NCI-H1417 (cell line): ENCODE measurements at places on chromosomes 5 and 9.
A peak's percentile ranks its signal among the peaks of the same experiment; 100 is the strongest.

GRCh38 chr5:170495825-170496661 is 7.8 kb upstream of the KCNIP1 start:
- no peak for DNase-seq

- DNase-seq, result peak; percentile 80
These were observed 395.7 kb downstream of the TMEM161B start for GRCh38 chr5:87872986-87873385.

- no peak for DNase-seq
These were observed 35.6 kb downstream of the ERGIC1 start for GRCh38 chr5:172869691-172870090.

DNA sequence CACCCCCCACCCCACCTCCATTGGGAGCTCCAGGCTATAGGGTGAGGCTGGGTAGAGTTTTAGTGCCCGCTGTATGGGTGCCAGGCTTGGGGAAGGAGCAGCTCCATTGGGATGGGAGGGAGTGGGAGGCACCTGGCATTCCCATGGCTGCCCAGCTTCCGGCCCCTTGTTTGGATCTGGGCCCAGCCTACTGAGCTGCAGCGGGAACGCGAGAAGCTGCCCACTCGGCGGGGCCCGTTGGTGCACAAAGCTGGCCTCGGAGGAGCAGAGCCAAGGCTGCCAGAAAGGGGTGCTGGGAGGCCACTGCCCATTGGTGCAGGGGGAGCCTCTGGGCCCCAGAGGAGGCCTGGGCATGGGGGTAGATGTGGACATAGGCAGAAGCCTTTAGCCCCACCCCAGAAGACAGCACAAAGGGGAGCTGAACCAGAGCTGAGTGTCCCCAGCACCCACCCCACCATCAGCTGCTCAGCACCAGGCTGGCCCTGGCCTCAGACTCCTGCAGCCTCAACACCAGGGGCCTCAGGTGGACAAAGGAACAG is 4.4 kb downstream of the LCN9 start:
- DNase-seq, result no peak

GRCh38 chr9:4640027-4640426 is 22.1 kb upstream of the PLPP6 start:
- peak; percentile 63 for DNase-seq

GRCh38 chr5:53928641-53929040 is 368.2 kb downstream of the NDUFS4 start:
- DNase-seq, result no peak

GRCh38 chr5:129041196-129041881 is 53.2 kb upstream of the ISOC1 start:
- DNase-seq, result no peak

GRCh38 chr9:114236391-114237138 is 81.2 kb downstream of the COL27A1 start:
- no peak for DNase-seq

GRCh38 chr5:132873119-132873929 is at the start of gene LEAP2:
TSS of gene LEAP2 (plus strand) at chr5:132873668. CDS start at chr5:132873695, 27 bp downstream.
- DNase-seq, result no peak

- no peak for DNase-seq
These were observed 20.6 kb downstream of the SHB start for GRCh38 chr9:38048316-38048969.

DNA sequence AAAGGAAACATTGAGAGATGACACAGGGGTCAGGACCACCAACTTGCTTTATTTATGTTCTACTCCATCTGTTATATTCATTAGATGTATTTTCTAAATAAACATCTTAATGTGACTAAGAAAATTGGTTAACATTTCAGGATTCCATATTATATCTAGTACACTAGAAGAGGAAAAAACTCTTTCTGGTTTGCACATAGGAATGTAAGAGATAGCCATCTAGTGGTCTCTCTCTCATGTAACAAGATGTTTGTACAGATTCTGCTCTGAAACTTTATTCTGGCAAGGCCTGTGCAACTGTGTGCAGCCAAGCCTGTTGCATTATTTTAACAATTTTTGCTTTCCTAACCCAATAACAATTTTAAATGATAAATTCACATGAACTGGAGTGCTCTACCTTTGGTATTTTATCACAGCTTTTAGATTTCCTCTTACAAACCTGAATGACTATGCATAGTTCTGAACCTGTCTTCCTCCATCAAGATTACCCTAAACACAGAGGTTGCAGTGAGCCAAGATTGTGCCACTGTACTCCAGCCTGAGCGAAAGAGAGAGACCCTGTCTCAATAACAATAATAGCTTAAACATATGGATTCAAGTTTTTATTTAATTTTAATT is 148.2 kb downstream of the GIN1 start:
- DNase-seq, result no peak

GRCh38 chr5:72817671-72818266 is 1.3 kb downstream of the TNPO1 start:
- DNase-seq, result no peak

DNA sequence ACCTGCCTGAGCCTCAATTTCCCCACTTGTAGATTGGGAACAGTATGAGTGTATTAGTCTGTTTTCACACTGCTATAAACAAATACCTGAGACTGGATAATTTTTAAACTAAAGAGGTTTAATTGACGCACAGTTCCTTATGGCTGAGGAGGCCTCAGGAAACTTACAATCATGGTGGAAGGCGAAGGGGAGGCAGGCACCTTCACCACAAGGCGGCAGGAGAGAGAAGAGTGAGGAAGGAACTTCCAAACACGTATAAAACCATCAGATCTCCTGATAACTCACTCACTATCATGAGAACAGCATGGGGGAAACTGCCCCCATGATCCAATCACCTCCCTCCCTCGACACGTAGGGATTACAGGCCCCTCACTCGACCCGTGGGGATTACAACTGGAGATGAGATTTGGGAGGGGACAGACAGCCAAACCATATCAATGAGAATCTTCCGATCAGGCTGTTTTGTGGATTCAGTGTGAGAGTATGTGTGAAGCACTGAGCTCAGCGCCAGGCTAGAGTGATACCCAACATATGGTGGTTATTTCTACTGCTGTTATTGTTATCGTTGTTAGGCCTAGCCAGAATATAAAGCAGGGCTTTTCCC is 14.6 kb upstream of the LMX1B start:
- DNase-seq, result no peak

- DNase-seq, result no peak
These were observed 54.7 kb downstream of the FOXD1 start for GRCh38 chr5:73393611-73394489.

DNA sequence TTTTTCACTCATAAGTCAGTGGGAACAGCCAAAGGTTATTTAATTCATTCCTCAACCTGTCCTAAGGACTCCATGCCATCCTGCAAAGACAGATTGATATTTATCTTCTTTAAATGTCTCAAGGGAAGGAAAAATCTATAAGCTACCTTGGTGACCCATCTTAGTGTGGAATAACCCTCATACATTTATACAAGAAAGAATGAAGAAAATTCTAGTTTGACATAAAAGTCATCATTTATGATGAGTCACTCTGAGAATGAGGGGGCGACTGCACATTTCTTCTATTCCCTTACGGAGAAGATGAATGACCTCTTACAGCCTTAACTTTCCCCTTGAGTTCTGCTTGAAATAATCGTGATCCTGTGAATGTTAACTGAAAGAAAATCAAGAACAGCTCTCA is 26.8 kb upstream of the NUDT12 start:
- DNase-seq, result no peak

DNA sequence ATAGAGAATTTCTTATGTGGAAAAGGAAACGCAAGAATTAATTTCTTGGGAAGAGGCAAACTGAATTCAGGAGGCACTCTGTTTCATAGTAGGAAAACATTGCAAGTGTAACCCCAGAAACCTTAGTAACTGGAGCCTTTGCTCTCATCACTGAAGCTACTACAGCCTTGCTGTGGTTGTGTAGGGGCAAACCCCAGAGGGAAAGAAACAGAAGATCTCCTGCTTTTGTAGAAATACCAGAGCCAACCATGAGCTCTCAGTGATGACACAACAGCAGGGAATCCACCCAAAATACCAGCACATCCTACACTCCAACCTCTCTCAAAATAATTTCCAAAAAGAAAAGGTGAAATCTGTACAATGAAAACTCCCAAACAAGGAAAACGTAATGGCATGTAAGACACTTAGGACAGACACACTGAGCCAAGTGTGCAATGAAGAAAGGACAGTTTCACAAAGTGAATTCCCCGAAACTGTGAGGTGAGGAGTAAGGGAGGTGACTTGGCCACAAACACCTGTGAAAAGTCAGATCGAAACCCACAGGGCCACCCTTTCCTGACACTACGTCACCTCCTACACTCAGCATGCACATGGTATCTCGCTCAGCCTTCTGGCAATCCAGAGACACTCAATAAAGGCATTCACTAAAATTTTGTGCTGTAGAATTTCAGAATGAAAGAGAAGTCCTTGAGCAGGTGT is 8.5 kb upstream of the ACSL6 start:
- no peak for DNase-seq

DNA sequence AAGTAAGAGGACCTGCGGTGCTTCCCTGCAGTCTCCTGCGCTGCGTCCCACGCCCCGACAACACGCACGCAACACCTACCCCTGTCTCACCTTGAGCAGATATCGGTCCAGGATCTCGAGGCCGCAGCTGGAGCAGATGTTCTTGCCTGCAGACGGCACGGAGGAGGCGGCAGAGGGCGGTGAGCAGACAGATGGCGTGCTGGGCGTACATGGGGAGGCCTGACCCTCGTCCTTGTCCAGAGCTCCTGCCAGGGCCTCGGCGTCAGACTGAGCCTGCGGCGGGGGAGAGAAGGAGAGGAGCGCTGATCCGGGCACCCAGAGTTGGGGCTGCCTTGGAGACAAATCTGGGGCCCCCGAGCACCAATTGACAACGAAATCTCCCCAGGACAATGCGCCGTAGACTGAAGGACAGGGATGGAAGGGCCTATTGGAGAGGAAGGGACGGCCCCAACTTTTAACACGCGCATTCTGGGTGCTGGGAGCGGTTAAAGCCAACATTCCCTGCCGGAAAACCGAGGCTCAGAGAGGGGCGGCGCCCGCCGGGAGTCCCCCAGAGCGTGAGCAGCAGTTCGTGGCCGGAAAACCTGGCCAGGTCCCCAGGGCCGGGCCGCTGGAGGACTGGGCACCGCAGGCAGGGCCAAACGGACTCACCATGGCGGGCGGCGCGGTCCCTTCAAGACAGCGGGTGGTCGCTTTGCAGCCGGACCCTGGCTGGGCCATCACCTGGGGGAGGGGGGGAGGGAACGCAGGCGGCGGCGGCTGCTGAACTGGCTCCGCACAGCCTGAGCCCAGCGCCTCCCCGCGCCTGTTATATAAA is 1.8 kb downstream of the LHX6 start:
- no peak for DNase-seq

GRCh38 chr5:151223447-151224264 is at the start of gene CCDC69:
TSS of gene CCDC69 (minus strand) at chr5:151224092. CDS start at chr5:151223970, 122 bp downstream.
- DNase-seq, result peak; percentile 24

DNA sequence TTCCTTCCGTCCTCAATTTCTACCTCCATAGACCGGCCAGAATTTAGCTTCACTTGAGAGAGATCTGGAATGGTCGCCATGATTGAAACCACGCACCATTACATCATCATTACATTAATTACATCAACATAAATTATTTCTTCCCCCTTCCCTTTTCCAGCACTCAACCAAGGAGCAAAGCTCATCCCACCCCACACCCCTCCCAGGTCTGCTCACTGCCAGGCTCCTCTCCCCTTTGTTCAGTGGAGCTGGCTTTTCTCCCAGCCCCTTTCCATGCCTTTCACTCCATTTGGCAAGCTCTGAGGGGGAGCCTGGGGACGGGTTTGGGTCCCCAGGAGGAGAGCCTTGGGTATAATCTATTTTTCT is 8.4 kb downstream of the RACK1 start:
- no peak for DNase-seq

GRCh38 chr5:129593525-129593924 is 133.4 kb downstream of the ADAMTS19 start:
- DNase-seq, result no peak

DNA sequence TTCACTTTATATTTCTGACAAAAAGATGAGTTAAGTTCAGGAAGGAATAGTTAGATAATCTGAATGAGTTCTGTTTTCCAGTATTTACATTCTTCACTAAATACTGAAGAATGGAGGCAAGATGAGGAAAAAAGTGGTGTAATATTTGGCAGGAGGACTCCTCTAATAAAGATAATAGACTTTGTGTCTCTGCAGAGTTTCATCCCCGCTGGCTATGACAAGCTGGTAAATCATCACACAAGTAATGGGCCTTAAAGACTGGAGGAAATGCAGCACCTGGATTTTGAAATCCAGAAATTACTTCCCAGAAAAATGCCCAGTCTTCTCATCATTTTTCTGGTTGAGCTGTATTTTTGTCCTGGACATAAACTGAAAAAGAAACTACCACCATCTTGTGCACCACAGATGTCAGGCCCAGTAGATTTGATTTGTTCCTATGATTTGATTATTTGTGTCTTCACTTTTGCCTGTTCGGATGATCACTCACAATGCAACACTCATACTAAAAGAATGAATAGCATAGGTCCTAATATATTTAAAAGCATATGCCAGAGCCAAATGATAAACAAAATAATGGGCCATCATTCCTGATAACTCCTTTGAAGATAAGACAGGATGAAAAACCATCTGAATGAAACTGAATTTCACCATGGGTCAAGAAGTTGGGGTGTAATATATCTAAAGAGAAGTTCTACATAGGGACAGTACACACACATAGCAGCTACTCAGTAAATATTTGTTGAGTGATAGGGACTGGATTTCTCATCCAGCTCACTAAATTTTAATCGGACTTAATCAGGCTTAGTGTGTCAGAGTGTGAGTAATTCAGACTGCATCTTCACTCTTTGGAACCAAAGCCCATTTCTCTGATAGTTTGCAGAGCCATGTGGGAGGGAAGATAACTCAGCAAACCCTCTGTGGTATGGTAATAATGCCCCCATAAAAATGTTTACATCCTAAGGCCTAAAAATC is 200.5 kb downstream of the HINT1 start:
- no peak for DNase-seq

DNA sequence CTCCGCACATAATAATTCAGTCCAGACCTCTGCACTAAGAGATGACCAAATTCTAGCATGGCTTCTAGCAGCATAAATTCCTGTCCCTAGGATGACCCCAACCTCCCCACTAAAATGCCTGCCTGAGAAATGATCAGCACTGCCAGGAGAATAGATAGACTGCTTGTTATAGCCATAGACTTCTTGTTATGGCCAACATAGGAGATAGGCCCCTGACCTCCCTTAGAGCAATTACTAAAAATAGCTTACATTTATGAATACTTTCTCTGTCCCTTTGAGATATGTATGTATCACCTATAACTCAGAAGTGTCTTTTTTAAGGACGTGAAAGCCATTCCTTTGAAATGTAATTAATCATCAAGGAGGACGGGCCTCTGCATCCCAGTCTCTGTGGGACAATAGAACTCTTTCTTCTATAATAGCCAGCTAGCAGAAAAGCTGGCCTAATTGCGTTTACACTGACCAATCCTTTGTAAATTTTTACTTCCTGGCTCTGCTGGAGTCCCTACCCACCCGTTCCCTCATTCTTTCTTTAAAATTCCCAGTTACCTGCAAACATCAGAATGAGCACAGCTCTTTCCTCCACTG is 1002.7 kb downstream of the CDH18 start:
- DNase-seq, result peak; percentile 29
